Activated CD4-positive, CD25-positive, alpha-beta regulatory T cell treated with anti-CD3 and anti-CD28 coated beads, Interleukin-2, amount 50 U/mL, for 24 hours (primary cell): ENCODE measurements at places on chromosomes 2 and 18.

DNA sequence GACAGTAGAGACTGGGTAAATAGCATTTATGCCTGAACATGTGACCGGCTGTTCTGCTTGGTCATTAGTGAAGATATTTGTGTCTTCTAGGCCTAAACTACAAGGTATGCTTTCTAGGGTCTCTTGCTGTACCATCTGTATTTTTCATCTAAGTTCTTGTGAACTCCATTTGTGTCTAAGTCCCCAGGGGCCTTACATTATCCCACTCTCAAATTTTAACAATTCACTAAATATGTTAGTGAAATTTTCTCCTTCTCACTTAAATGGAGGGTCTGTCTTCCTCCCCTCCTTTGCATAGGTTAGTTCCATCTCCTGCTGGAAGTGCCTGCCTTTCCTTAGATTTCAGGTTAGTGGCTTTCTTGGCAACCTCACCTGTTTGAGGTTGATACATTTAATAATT, 382.6 kb downstream of the RAD51AP2 start:
- ATAC-seq, result no peak

- ATAC-seq, result no peak
These were observed 8.0 kb downstream of the UGT1A1 start for GRCh38 chr2:233768076-233768475.

- ATAC-seq, result no peak
These were observed 18.8 kb upstream of the FN1 start for GRCh38 chr2:215454519-215455246.

GRCh38 chr2:173187941-173188788, 112.5 kb downstream of the MAP3K20 start:
- ATAC-seq, result no peak

DNA sequence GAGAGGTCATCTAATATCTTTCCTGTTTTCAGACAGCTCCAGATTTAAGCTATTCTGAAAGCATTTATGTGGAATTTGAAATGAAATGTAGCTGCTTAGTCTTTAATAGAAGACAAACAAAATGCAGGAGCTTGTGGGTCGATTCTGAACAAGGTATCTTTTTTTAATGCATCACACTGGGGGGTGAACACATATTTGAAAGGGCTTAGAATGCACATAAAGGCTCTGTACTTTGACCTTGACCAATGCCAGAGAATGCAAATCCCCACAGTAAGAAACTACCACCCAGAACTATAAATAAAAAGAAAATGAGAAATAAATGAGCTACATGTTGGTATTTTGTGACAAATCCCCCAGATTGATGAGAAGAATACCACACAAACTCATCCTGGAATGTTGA, 489.3 kb downstream of the PIK3C3 start:
- no peak for ATAC-seq

- ATAC-seq, result no peak
These were observed 22.7 kb downstream of the LDLRAD4 start for GRCh38 chr18:13241083-13241892.

GRCh38 chr2:76252704-76253103, 542.0 kb upstream of the GCFC2 start:
- no peak for ATAC-seq

DNA sequence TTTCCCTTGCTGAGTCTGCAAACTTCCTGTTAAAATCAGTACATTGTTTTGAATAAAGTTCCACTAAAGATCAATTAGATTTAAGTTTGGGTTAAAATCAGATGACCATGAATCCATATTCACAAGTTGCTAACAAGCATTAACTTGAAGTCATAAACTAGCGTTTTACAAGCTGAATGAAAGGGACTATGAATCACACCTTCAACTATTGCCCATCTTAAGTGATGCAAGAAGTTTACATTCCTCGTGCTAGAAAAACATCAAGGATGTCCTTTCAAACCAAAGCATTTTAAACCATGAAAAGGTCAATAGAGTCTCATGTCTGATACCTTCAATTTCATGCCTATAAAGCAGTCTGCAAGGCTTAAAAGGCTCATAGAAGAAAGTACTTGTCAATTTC, 257.2 kb upstream of the SYT4 start:
- no peak for ATAC-seq

- ATAC-seq, result no peak
These were observed 83.9 kb downstream of the UBR3 start for GRCh38 chr2:169911119-169911518.

- ATAC-seq, result no peak
These were observed 64.1 kb downstream of the POLE4 start for GRCh38 chr2:75022516-75022915.

- no peak for ATAC-seq
These were observed 293.4 kb downstream of the ZNF521 start for GRCh38 chr18:25058521-25058920.

GRCh38 chr2:128594651-128594910, 275.9 kb upstream of the HS6ST1 start:
- no peak for ATAC-seq

- ATAC-seq, result no peak
These were observed 42.0 kb downstream of the ZEB2 start for GRCh38 chr2:144477957-144478311.

- ATAC-seq, result no peak
These were observed 76.4 kb downstream of the RIF1 start for GRCh38 chr2:151486053-151486452.

DNA sequence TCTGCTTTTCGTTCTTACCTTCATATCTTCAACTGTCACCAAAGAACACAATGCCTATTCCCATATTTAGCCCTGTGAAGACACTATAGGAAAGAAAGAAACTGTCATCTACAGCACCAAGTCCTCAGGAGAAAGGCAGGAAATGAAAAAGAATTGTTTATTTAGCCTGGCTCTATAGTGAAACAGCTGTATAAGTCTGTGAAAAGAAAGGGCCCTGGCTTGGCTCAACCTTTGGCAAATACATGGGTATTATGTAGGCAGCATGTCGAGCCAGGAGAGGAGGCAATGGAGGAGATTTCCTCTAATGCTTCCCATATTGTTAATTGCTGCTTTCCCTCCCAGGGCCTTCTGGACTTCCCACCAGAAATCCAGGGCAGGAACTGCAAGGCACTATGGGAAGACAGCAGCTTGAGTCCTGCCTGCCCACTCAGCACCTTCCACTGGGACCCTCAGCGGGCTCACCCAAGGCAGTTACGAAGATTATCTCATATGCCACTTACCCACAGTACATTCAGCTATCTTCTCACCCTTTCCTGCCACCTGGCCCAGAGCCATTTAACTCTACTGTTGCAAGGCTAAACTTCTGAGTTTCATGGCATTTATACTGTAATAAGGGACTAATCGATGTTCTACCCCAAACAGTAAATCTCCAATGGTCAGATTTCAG, 30.1 kb downstream of the SLC8A1 start:
- ATAC-seq, result no peak

- no peak for ATAC-seq
These were observed 288.3 kb downstream of the RDH14 start for GRCh38 chr2:18272148-18272494.

- ATAC-seq, result no peak
These were observed 120.0 kb downstream of the FMNL2 start for GRCh38 chr2:152454960-152455359.

DNA sequence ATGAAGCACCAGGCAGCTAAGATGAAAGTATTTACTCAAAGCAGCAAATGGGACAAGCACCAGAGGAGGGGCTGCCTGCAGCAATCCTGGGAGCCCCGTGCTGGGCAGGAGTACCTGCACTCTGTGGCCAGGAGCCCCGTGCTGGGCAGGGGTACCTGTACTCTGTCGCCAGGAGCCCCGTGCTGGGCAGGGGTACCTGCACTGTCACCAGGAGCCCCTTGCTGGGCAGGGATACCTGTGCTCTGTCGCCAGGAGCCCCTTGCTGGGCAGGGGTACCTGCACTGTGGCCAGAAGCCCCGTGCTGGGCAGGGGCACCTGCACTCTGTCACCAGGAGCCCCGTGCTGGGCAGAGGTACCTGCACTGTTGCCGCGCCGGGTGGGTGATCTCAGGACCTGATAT, 158.6 kb downstream of the MYT1L start:
- no peak for ATAC-seq

DNA sequence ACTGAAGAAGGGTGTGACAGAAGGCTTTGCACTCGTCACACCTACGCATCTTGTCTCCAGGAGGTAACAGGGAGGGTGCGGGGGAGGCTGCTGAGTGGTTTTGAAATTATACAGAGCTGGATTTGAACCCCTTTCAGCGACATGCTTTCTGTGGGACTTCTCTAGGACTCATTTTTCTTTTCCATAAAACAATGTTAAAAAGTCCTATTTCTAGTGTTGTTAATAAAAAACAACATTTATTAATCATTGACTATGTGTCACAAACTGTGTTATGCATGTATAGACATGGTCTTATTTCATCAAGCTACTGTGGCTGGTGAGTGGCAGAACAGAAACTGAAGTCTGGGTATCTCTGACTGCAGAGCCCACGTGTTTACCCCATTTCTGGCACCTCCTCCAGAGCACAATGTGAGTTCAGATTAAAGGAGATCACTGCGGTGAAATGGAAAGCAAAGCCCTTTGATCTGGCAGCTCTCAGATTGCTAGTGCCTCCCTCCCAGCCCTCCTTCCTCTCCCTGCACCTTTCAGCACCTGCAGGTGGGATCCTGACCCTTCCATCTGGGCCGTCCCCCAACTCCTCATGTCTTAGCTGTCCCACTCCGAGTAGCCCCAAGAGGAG, 315.5 kb upstream of the MYT1L start:
- peak; percentile 95 for ATAC-seq

DNA sequence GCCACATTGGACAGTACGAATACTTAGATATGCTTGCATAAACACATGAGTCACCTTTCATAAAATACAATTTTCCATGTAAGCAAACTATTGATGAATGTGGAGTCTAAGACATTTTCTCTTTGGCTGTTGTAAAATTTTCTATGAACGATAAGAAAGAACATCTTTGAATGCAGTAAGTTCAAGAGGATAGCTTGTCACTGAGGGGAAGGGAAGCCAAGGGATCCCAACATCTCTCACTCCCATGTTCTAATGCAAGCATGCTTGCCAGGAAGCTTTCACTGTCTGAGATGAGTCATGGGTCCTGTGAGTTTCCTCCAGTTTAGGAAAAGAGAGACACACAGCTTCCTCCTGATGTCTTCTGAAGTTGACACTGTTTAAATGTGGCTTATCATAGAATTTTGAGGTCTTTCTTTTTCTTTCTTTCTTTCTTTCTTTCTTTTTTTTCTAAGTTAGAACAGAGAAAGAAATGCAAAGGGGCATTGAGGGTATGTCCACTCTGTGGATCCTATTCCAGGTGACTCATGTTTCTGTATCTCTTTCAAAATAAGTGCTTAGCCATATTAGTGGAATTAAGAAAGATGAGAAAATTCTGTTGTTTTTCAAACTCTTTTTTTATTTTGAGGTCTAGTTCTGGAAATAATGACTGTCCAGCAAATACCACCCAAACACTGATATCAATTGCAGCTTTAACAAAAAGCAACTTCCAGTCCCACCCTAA, 146.6 kb downstream of the RDH14 start:
- no peak for ATAC-seq

GRCh38 chr2:238290091-238290509, 1.7 kb upstream of the PER2 start:
- no peak for ATAC-seq

DNA sequence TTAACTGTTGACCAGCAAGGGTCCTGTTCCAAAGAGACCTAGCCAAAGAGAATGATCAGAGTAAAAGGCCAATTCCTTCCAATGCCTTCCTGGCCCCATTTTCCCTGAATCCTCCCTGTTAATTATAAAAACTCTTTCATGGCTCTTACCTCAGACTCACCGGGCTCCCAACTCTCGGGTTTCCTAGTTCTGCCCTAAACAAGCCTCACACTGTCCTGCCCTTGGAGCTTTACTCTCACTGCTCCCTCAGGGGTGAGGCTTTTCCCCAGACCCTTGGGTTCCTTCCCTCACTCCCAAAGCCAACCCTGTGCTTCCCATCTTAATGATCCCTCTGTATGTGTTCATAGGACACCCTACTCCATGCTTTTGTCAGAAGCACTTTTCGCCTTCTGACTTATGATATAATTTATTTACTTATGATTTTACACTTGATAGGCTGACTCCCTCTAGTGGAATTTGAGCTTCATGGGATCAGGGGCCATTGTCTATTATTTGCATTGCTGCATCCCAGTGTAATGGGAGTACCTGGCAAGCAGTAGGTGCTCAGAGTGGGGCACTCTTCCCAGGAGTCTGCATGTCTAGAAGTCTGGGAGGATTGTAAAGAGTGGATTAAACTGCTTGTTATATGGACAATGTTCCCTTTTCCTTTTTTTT, 29.9 kb upstream of the ZNG1B start:
- ATAC-seq, result no peak

DNA sequence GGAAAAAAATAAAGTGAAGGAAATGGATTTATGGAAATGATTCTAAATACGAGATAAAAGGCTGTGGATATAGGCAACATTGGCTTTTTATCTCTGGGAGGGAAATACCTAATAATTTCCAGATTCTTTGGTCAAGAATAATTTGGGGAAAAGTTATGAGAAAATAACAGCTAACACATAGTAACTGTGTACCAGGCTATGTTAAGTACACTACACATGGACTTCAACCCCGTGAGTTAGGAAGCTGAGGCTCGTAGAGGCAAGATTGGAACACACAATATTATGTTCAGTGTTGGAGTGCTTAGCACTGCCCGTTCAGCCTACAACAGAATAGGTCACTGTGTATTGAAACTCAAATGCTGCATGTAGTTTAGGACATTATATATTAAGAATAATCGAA, 34.3 kb upstream of the GPD2 start:
- ATAC-seq, result no peak

- no peak for ATAC-seq
These were observed 201.2 kb downstream of the MYCN start for GRCh38 chr2:16141641-16141921.
